Common myeloid progenitor, CD34-positive (primary cell): ENCODE measurements at places on chromosomes 13 and 19.

DNA sequence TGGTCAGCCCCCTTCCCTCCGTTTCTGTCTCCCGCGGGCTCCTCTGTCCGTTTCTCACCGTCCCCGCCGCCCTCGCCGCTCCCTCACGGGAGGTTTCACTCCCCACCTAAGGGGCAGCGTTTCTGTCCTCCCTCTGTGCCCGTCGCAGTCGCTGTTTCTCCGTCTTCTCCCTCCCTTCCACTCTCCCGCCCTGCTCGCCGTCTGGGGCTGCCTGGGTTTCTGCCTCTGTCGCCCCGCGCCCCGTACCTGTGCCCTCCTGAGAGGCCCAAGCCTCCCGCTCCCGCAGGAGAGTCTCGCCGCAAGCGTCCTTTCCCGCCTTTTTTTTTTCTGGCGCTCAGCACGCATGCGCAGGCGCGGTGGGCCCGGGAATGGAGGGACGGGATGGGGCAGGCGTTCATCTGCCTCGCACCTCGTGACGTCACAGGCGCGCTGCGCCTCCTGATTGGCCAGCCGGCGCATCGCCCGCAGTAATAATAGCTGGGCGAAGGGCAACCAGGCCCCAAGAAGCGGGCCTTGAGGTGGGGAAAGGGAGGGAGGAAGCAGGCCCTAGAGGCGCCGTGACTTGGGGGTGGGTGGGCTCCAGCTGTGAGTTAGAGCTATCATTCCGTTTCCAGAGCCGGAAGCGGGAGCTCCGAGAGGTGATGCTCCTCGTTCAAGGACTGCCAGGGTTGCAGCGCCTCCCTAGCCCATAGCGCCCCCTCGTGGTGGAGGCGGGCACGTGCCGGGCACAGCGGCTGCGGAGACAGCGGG, 15.4 kb downstream of the SSC5D start:
- DNase-seq, result peak; percentile 93

DNA sequence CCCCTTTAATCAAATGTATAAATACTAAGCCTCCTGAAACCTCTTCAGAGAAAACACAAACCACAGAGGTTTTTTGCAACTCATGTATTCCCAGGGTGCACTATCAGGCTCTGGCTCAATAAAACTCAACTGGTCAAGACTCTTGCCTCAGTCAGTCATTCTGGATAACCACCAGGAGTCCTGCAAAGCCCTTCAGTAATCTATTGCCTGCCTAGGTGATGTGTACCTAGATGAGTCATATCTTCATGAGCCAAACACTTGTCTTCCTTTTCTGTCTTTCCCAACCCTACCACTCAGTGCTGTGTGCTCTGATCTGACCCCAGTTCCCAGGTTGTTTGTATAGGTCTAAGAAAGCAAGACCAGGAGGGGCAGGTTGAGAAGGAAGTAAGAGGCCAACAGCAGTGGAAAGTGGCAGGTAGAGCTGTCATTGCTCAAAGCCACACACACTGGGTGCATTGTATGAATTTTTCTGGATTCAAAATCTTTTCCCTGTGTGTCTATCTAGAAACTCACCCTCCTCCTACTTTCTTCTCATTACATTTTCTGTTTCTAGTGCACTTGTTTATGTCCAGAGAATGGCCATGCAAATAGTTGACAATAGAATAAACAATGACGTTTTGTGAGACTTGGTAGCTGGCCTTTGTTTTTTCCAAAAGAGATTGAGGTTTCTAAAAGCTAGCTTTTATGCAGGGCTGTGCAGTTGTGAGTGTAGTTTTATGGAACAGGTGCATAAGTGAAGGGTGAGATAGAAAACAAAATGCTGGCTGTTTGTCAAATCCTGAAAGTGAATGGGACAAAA, 48.1 kb downstream of the PSG1 start:
- no peak for DNase-seq

- no peak for DNase-seq
Measured at GRCh38 chr13:114032126-114032799, 58.4 kb upstream of the C13orf46 start.

- DNase-seq, result no peak
Measured at GRCh38 chr19:31449379-31449778, 100.1 kb upstream of the TSHZ3 start.

DNA sequence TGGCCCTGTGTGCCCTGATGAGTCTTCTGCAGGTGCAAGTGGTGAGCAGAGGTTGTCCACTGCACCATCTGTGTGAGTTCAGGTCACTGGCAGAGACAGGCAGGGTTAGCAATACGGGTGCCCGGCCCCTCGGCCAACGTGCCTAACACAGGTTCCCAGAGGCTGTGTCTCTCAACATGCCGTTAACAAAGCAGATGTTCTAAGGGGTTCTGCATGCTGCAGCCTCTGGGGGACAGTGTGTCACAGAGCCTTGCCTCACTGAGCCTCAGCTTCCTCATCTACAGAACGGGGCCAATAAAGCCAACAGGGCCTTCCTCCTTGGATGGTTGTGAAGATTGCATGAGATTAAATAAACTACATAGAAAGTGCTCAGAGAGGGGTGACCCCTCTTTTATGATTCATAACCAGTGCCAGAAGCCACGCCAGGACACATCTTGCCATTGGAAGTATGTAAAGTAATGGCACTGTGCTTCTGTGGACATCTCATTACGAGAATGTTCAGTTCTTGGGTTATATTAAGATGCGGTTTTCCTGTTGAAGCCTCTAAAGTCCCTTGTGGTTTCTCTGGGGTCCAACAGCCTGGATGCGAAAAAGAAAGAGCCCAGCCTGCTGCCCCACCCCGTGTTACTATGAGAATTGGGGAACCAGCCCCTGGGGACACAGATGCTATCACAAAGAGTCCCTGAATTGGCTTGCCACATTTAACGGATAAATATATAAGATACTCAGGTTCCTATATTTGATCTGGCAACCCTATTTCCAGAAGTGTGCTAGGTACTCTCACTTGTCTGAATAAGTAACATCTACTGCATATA, 11.2 kb upstream of the ARHGEF18 start:
- DNase-seq, result peak; percentile 90

DNA sequence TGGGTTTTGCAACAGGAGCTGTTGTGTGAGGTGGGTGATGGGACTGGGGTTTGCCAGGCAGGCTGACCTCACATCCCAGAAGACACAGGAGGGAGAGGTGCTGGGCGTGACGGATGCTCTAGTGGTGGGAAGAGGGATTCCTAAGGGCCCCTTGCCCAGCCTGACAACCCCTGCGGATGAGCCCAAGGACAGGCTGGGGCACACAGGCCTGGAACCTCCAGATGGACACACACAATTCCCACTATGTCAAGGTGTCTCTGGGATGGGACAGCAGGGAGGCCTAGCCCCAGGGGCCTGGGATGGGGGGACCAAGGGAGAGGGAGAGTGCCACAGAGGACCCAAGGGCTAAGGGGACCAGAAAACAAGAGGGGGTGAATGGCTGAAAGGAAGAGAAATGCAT, 191.5 kb downstream of the ZNF536 start:
- no peak for DNase-seq
